NCI-H524 (cell line): ENCODE measurements at places on chromosomes 13 and 19.
A peak's percentile ranks its signal among the peaks of the same experiment; 100 is the strongest.

DNA sequence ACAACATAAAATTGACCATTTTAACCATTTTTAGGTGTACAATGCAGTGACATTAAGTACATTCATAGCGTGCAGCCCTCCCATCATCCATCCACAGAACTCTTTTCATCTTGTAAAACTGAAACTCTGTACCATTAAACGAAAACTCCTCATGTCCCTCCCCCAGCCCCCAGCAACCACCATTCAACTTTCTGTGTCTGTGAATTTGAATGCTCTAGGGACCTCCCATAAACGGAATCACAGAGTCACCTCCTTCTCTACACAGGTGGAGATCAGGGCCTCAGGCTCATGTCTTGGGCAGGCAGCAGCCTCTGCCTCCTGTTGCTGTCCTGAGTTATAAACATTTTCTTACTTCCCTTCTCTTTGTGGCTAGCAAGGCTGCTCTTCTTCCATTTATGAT is 7.3 kb upstream of the CCNE1 start:
- DNase-seq, result no peak

GRCh38 chr19:3668331-3669081 is 31.8 kb downstream of the PIP5K1C start:
- DNase-seq, result peak; percentile 58

DNA sequence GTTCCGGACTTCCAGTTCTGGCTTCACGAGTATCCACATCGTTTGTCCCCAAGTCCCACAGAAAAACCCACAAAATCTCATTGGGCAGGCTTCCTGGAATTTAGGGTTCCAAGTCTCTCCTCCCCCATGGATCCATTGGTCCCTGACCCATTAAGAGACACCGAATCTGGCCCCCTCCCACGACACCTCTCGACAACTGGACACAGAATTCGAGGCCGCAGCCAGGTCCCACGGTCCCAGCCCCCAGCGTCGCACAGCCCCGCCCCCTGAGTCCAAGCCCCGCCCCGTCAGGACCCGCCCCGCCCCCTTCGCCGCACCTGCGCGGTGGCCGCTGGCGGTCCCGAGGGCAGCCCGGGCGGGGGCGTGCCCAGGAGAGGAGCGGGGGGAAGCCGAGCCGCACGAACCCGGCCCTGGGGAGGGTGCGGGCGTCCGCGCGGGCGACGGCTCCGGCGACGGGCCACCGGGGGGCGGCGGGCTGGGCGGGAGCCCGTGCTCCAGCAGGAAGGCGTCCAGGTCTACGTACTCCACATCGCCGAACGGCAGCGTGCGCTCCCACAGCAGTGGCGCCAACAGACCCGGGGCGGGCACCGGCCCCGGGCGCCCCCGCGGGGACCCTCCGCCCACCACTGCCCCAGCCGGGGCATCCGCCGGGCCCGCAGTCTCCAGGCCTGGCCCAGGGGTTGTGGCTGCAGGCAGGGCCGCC is 1.8 kb downstream of the DBP start:
- peak; percentile 66 for DNase-seq

DNA sequence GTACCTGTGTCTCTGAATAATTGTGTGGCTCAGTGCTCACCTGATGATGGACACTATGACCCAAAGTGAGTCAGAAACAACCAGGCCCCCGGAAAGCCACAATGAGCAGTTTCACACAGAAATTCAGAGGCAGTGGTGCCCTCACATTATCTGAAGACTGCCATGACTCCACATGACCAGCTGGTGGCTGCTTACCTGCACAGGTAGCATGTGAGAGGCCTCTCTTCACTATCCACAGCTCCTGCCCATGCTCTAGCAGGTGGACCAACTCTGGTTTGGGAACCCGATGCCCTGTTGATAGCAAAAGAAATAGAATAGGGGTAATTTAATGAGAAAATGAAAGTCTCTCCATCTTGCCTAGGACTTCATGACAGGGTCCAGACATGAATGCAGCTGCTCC is 7.2 kb downstream of the ZNF550 start:
- no peak for DNase-seq
